ENCODE measurements at places on chromosomes 7 and 10.

GRCh38 chr10:130416334-130417150 is 280.4 kb downstream of the GLRX3 start:
- no peak for DNase-seq

GRCh38 chr10:26367771-26368170 is 70.4 kb upstream of the APBB1IP start:
- DNase-seq, result peak; percentile 18

DNA sequence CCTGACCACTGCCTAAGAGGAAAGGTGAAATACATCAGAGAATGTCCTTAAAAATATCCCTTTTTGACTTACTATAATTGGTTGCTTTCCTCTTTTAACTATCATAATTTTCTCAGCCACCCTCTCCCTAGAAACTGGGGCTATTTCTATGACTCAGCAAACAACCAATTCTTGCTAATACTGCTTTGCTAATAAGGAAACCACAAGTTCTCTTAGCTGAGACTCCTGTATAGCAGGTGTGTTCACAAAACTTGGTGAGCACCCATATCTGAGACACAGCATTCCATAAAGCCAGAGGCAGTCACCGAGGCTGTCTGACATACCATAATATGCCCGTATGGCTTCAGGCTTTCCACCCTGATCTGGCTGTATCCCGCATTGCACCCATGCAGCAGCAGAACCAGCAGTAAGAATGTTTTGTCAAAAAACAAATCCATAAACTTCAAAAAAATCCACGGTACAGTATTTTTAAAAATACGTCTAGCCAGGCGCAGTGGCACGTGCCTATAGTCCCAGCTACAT is 191.7 kb upstream of the C7orf33 start:
- DNase-seq, result no peak

GRCh38 chr7:19853261-19853832 is 79.9 kb upstream of the TMEM196 start:
- no peak for DNase-seq

DNA sequence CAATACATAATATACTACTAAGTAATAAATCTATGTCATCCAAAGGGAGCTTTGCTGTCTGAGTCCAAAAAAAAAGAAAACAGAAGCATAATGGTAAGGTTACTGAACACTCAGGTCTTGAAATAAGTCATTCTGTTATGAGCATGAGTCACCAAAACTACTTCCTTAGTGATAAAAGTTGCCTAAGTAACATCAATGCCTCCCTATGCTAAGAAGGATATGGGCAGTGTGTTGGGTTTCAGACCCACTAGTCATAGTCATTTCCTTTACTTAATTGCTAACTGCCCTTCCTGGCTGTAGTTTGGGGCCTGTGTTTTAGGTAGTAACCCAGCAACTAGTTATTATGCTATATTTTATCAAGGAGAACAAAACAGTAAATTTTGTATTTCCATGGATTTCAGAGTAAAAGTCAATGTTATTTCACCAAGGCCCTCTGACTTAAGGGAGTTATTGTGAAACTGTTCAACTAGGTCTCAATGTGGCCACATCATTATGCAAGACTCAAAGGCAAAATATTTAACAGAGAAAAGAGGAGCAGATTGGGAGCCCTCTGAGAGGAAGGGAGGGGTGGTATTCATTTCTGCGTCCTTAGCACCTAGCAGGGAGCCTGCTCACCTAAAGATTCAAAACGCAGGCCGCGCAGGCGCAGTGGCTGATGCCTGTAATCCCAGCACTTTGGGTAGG is 11.7 kb upstream of the VIM start:
- DNase-seq, result peak; percentile 99

Measured in fibroblast of skin of right biceps (primary cell).